ENCODE measurements at places on chromosomes 7 and 10.

- no peak for DNase-seq
Measured at GRCh38 chr10:124174673-124175645, 81.6 kb upstream of the CHST15 start.

GRCh38 chr7:4067476-4067760 lies 614.7 kb upstream of the FOXK1 start:
- no peak for DNase-seq

DNA sequence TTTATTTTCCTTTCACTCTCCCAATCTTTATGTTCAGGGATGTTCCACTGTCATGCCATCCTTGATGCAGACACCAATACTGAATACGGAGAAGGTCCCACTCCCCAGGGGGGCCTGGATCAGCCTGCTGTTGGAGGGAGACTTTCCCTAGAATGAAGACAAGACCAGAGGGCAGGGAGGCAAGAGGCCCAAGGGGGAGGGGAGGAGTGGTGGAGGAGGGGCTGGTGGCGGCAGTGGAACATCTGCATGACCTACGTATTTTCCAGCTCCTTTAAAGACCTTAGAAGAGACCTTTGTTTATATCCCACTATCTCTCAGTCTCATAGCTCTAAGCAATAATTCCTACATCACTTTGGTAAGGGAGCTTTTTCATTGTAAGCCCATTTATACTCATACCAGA lies 183.0 kb downstream of the HECW1 start:
- DNase-seq: no peak

- DNase-seq: no peak
Measured at GRCh38 chr10:43257347-43258210, 9.3 kb downstream of the RASGEF1A start.

DNA sequence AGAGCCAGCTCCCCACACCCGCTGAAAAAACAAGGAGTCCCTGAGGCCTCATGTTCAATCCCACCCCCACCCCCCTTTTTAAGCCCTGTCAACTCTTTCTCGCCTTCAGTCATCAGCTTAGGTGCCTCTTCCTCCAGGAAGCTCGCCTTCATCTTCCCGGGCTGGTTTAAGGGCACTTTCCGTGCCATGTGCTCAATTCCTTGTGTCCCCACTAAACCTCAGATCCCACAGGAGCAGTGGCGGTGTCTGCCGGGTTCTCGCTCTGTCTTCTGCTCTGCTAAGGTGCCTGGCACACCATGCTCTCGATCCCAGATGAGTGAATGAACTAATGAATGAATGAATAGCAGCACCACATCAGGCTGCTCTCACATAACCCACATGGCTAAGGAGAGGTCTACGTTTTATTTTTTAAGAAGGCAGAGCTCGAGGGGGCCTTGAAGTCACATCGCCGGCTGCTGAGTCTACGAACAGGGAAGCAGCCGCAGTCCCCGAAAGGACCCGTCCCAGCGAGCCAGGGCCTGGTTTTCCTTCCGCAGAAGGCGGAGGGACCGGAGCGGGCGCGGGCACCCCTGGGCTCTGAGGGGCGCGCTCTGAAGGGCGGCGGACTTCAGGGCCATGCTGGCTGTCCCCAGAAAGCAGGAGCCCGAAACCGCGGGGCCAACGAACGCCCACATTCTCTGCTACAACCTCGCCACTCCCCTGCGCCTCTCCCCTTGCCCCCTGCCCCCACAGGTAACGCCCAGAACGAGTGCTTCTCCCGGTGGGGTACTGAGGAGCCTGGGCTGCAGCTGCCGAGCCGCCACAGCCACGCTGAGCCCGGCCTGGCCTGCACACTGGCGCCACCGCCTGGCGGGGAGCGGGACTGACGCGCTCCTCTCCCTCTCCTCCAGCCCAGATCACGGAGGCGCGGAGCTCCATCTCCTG lies 73.4 kb upstream of the KCNMA1 start:
- DNase-seq: peak; percentile 47

- DNase-seq: no peak
Measured at GRCh38 chr10:89515031-89515841, 20.2 kb downstream of the SLC16A12 start.

GRCh38 chr10:44731283-44731682 lies 179.9 kb upstream of the TMEM72 start:
- DNase-seq: no peak

DNA sequence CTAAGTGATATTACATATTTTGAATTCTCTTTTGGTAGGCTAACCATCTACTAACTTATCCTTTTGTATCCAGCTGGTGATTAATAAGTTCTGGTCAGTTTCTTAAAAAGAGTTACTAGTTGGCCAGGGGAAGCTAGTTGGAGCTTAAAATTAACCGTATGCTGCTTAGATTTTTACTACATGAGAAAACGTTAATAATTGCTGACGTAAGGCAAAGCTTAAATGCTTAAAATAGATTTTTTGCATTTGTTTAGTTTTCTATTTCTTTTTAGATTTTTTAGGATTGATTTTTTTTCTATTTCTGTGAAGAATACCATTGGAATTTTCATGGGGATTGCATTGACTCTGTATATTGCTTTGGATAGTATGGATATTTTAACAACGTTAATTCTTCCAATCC lies 32.6 kb downstream of the CCDC172 start:
- DNase-seq: no peak

DNA sequence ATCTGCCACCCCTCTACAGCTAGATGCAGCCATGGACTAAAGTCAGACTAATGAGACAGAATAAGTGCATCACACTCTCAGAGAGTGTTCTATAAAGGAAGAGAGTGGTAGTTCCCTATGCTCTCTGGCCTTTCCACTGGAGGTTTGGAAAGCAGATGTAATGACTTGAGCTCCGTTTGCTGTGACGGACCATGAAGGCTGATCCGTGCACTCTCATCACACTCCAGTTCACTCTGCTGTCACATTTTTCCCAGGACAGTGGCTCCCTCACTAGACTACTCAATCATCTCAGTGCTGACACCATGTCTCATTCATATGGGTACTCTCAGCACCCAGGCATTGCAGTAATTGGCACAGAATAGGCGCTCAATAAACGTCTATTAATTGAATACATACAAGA lies 20.4 kb downstream of the TRDMT1 start:
- no peak for DNase-seq

- DNase-seq: no peak
Measured at GRCh38 chr10:86753051-86753450, 3.4 kb upstream of the BMPR1A start.

DNA sequence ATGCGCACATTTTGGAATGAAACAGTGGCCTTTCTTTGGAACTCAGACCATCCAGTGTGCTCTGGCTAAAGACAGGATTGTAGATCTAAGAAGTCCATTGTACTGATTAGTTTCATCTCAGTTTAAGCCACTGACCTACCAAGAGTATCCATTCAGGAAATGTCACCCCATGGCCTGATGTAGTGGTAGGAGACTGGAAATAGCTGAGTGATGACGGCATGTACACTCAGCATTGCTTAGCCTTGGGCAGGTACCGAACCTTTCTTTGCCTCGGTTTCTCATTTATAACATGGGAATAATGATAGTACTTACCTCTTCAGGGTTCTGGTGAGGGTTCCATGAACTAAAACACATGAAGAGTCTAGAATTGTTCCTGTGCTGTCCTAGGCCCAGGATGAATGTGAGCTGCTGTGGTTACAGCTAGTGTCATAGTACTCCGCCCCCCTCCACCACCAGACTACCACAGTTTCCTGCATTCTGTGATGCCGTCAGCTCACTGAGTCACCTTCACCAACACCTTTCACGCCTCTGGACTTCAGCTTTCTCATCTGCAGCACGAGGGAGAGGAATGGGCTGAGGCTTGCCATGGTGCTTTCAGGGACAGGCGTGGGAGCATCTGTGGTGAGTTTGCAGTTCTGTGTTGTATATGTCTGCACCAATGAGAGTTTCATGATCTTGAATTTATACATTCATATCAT lies 484.0 kb upstream of the GALNT17 start:
- DNase-seq: peak; percentile 54

GRCh38 chr7:43933902-43934560 lies 7.8 kb downstream of the UBE2D4 start:
- DNase-seq: no peak

DNA sequence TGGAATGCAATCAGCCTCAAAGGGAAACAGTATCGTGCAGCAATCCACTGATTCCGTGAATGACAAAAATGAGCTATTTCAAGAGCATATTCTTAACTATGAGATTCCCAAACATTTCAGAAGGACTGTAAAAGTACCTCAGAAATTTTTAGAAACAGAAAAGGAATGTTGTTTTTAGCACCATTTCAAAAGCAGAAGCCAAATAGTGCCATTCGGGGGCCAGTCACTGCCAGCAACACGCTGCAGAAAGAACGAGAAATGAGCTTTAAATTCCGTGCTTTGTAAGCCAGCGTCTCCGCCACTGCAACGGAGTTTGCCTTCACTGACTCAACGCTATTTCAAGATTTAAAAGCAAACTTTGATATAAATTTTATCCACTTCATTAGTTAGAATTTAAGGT lies 6.3 kb downstream of the NUDT5 start:
- no peak for DNase-seq

GRCh38 chr7:130160455-130160854 lies 44.8 kb downstream of the TMEM209 start:
- DNase-seq: no peak

GRCh38 chr10:104415526-104416165 lies 62.0 kb downstream of the CFAP58 start:
- no peak for DNase-seq

DNA sequence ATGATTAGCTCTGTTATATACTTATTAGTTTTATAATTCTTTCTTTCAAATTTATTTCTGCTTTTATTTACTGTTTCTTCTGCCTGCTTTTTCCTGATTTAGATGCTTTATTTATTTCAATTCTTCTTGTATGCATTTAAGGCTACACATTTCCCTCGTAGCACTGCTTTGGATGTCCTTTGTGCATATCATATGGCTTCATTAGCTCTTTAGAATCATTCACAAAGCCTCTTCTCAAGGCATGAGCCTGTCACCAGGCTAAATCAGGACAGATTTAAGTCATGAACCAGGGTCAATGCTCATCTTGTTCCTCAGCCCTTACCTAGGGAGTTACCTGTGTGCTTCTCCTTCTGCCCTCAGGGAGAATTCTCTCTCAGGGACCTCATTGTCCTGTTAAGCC lies 56.3 kb downstream of the BAMBI start:
- no peak for DNase-seq

GRCh38 chr10:89574368-89574767 lies 39.0 kb upstream of the SLC16A12 start:
- DNase-seq: no peak

GRCh38 chr10:14244147-14244546 lies 86.6 kb downstream of the FRMD4A start:
- no peak for DNase-seq

DNA sequence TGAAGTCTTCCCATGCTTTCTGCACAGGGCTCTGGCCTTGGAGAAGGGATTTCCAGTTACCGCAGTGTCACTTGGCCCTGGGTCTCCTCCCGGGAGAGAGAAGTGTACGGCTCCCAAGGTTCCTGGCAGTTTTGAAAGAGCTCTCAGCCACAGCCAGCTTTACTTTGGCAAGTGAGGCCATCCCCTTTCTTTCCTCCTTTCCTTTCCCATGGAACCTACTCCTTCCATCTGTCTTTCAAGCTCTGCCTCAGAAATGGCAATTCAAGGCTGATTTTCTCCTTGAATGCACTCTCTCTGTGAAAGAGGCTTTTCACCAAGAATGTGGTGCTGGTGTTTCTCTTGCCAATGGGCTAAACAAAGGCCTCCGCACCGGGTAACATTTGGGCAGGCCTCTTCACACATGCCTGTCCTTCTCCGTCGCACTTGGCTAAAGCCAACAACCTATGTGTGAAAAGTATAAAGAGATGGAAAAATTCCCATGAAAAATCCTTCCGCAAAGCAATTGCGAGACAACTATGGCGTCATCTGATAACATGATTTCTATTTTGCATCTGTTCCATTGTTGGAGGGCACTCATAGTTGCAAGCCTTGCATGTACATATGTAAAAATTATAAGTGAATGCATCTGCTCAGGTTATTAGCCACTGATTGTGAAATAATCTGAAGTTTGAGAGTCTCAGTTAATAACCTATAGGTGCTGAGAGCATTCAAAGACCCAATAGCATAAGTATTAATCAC lies 125.4 kb downstream of the PFKFB3 start:
- no peak for DNase-seq

DNA sequence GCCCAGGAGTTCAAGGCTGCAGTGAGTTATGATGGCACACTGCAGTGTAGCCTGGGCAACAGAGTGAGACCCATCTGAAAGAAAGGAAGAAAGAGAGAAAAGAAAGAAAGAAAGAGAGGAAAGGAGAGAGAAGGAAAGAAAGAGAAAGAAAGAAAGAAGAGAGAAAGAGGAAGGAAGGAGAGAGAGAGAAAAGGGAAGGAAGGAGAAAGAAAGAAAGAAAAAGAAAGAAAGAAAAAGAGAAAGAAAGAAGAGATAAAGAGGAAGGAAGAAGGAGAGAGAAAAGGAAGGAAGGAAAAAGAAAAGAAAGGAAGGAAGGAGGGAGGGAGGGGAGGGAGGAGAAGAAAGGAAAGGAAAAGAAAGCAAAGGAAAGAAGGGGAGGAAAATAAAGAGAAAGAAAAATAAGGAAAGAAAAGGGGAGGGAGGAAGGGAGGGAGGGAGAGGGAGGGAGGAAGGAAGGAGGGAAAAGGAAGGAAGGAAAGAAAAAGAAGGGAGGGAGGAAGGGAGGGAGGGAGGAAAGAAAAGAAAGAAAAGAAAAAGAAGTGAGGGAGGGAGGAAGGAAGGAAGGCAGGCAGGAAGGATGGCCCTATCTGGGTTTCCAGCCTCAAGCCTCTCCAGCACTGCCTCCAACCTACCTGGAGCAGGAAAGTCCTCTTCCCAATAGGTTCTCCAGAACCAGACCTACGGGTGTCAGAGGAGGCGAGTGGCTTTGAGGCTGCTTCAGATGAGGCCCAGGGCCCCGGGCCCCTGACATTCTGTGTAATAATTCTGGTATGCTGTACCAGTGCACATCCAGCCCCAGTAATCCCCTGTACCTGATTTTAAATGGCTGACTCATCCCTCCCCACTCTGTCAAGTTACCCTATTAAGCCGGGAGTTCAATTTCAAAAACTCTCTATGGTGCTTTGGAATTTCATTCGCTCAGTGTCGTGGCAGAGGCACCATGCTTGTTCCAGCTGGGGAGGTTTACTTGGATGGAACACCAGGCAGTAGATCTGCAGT lies 6.8 kb upstream of the PARD3 start:
- no peak for DNase-seq
